ENCODE measurements at places on chromosomes 4 and X. TPM values are rescaled to one million over a fixed set of nuclear protein-coding genes. Genes with fewer than 3 reads are reported as not detected.
A peak's percentile ranks its signal among the peaks of the same experiment; 100 is the strongest.

- no peak for DNase-seq
Measured at GRCh38 chr4:20464381-20464780, 212.7 kb downstream of the SLIT2 start.

GRCh38 chrX:133922390-133922771, 63.0 kb downstream of the GPC3 start:
- no peak for DNase-seq

GRCh38 chr4:36006226-36006625, 238.1 kb downstream of the ARAP2 start:
- no peak for DNase-seq

- no peak for DNase-seq
Measured at GRCh38 chr4:172836661-172837060, 331.9 kb upstream of the GALNT7 start.

- no peak for DNase-seq
Measured at GRCh38 chr4:155076256-155076785, 132.1 kb upstream of the NPY2R start.

DNA sequence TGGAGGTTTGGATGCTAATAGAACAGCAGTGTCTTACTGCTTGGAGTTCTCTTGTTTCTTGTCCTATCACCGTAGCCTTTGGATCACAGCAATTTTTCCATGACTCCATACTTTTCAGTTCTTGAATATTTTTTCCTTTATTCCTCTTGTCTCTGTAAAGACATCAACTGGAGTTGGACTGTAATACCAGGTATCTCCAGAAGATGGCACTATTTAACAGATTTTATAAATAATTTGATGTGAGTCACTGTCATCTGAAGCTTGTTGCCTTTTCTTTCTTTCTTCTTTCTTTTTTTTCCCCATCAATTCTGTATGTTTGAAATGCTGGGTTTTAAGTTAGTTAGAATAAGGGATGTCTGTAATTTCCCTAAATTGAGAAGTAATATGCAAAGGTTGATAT, 24.1 kb downstream of the HPRT1 start:
- peak; percentile 58 for DNase-seq

DNA sequence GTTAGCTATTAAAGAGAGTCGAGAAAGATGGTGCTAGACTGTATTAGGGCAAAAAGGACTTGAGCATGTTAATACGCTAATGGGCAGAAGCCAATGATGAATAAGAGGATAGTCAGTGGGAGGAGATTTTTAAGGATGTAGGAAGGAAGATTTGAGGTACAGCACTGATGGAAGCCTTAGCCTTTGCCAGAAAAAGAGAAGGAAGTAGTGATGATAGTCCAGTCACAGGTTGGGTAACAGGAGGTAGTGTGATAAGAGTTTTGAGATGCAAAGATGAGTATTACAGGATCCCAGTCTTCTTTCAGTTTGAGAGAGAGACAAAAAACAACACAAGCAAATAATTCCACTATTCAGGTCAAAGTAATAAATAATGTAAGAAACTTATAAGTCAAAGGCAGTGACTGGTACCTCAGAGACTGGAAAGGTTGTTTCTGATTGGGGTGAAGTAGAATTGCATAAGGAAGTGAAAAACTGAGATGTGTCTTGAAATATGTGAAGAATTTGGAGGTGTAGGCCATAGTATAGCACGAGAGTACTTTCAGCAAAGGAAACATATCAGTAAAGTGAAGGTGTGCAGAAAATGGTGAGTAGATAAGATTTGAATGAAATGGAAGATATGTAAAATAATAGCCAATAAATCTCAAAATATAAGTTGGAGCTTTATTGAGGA, 22.1 kb upstream of the NDNF start:
- DNase-seq, result no peak

DNA sequence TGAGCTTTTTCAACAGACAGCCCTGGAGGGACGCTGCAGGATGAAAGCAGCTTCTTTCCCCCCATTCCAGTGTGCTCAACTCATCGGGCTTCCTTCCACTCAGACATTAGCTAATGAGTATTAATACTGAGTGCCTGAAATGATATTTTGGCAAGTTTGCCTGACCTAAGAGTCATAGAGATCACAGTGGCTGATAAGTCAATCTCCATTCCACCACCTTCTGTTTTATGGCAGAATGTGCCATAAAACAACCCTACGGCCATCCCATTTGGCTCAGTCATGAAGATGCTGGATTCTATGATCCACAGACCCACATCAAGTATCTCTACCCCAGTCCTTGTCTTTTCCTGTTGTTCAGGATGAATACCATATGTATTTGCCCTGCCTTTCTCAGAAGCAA, 48.3 kb upstream of the MAB21L2 start:
- no peak for DNase-seq

DNA sequence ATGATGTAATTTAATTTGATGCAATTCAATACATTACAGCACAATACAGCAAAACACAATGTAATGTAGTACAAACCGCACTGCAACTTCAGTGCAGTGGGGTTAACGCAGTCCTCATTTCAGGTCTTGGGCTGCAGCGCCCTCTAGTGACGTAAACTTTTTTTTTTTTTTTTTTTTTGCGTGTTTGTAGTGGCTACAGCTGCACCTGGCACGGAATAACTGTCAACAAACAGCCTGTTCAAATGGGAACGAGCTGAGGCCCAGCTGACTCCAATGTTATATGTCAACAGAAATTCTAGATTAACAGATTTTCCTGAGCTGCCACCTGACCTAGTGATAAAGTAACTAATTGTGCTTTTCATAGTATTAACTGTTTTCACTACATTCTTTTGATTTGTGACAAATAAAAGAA, 33.5 kb upstream of the RASSF6 start:
- peak; percentile 66 for DNase-seq

GRCh38 chrX:9656277-9656676, 109.4 kb downstream of the GPR143 start:
- peak; percentile 67 for DNase-seq

DNA sequence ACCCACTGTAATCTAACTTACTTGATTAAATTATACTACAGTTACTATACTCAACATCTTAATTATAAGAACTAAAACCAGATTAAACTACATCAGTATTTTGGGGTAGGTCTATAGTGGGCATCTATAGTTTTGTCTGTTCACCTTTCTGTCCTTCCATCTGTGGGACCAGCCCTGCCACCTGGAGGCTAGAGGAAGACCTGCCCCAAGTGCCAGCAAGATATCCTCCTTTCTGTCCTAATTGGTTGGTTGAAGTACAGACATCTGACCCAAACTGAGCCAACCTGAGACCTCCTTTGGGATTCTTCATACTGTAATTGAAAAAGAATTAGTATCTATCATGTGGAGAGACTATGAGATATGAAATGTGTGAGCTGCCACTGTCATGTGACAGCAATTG, 172.2 kb upstream of the TLL1 start:
- no peak for DNase-seq

BEND2 gene
- total RNA-seq, result not detected

UGT2B11 gene
- total RNA-seq, result not detected

HSFX3 gene
- total RNA-seq, result not detected

ASB5 gene
- not detected for total RNA-seq

CENPVL1 gene
- total RNA-seq, result not detected
